ENCODE measurements at places on chromosomes 7 and 10. TPM values are rescaled to one million over a fixed set of nuclear protein-coding genes. Genes with fewer than 3 reads are reported as not detected.

The ATP6V0A4 gene
- not detected for polyA plus RNA-seq

The HABP2 gene
- not detected for polyA plus RNA-seq

The XRCC2 gene
- polyA plus RNA-seq = 0.48 TPM

The STAG3 gene
- 1.6 TPM for polyA plus RNA-seq

The ADIRF gene
- 0.34 TPM for polyA plus RNA-seq

The AKR1D1 gene
- polyA plus RNA-seq = not detected

The TFR2 gene
- 2.8 TPM for polyA plus RNA-seq

DNA sequence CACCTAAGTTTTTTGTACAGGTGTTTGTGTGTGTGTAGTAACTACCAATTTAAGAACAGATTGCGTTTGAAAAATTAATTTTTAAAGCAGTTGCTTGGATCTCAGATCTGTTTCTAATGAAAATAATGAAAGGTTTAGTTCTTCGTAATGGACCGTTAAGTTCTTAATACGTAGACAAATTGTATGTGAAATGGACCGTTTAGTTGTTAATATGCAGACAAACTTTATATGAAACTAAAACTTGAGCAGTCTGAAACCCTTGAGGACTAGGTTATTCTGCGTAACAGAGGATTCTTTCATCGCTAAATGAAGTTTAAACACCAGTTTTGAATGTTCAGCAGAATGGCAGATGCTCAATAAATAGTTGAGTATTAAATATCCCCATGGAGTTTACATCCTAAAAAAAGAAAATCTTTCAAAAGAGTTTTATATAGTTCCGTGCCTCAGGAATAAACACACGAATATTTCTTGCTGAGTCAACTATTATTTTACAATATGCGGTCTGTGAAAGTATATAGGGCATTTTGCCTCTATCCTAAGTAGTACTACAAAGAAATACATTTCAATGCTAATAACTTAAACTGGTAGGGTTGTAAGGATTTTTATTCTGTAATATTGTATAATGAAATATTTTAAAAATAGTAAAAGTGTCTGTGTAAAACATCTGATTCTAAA, 1.2 kb downstream of the DBF4 start:
- DNase-seq = no peak

- DNase-seq = no peak
These were observed 406.1 kb downstream of the PARD3 start for GRCh38 chr10:34408956-34409355.

DNA sequence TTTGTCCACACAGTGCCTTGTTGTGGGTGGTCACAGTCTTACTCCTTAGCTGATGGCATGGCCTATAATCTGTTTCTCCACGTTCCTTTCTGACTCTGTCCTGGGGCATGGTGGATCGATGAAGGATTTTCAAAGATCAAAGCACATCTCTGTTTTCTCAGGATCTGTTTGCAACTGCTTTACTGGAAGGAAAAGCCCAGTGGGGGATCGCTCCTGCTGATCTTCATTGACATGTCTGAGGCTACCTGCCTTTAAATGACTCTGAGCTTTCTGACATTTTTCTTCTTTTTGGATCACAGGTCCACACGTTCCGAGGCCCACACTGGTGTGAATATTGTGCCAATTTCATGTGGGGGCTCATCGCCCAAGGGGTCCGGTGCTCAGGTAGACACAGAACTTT, 68.0 kb upstream of the PRR15 start:
- DNase-seq = no peak

DNA sequence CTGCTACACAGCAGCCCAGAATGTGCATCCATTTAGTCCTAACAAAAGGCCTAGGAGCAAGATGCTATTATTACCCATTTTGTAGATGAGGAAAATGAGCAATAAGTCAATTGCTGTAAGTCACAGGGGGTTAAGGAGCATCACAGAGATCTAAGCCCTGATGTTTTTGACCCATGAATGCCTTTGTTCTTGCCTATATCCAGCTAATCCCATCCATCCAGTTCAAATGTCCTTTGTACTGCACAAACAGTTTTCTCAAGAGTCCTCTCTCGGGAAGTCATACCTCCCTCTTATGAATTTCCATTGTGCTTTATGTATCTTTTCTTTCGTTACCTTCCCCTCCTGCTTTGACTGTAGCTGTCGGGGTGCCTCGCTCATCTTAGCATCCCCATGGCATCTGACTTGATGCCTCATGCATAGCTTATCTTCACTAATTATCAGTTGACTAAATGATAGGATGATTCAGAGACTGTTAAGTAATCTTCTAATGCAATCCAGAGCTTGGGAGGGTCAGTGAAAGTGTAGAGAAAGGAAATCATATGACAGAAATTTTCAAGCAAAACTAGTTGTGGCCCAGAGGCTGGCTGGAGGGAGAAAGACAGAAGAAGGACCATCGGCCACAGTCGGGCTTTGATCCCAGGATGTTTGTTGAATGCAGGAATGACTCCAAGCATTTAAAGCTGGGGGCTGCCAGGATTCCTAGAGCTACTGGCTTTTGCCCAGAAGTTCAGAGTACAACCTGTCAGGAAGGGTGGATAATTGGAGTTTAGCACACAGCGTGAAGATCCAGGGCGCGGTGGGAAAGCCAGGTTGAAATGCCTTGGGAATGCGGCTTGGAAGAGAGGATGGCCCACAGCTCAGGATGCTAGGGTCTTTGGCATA, 23.5 kb downstream of the BLVRA start:
- no peak for DNase-seq

DNA sequence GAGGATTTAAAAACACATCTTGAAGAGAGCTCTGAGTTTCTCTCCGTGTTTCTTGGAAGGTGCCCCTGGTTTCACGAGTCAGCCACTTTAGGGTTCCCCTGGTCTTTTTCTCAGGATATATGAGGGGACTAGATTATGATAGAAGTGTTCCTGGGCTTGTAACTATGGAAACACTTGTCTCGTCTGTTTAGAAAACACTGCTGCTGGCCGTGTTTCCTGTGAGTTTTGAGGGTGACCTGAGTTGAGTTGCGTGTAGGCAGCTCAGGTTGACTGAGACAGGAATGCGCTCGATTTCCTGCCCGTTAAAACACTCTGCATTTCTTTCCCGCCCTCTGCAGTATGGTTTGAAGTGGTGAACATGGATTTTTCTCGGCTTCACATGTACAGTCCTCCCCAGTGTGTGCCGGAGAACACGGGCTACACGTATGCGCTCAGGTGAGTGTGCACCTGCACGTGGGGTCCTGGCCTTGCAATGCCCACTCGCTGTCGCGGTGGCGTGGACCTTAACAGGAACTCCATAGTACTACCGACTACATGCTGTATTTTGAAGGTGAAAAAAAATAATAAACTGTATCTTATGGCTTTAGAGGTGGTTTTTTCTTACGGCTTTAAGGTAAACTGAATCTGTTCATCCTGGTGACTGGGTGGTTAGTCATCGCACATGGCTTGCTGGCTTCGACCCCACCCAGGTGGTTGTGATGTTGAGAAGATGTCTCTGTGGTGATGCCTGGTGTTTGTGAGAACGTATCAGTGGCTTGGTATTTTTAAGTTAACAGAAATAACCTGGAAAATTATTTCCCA, at the start of gene SUN1:
TSS of gene SUN1 (plus strand) at position 310 of the 801 bp plus-strand sequence. CDS start at position 359, 49 bp downstream.
- DNase-seq = peak; percentile 81

DNA sequence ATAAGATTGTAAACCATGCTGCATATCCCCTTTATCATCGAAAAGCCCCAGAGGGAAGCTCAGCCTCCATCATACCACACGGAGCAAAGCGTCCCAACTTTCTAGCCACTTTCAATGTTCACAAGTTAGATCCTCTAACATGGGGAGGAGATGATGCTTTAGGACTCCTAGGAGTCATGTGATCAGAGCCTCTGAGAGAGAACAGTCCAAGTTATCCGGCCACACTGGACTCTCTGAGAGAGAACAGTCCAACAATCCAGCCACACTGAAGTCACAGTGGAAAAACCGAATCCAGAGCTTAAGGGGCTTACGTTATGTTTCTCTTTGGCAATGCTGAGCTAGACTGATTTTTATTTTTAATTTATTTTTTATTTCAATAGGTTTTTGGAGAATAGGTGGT, 72.5 kb downstream of the MALSU1 start:
- DNase-seq = no peak

DNA sequence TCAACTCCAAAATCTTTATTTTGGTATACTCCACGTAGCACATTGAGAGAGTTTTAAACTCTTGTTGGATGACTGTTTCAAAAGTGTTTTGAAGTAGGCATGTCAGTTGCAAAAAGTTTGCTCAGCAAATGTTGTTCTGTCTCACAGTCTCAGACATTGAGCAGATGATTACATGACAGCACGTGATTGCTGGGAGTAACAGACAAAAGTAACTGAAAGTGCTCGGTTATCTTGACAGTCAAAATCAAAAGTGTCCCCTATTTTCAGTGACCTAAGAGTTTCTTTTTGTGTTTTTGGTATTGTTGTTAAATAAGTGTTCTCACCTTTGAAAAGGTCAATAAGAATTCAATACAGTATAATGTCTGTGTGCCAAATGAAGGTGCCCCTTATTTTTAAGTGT, 84.3 kb downstream of the CFTR start:
- no peak for DNase-seq

DNA sequence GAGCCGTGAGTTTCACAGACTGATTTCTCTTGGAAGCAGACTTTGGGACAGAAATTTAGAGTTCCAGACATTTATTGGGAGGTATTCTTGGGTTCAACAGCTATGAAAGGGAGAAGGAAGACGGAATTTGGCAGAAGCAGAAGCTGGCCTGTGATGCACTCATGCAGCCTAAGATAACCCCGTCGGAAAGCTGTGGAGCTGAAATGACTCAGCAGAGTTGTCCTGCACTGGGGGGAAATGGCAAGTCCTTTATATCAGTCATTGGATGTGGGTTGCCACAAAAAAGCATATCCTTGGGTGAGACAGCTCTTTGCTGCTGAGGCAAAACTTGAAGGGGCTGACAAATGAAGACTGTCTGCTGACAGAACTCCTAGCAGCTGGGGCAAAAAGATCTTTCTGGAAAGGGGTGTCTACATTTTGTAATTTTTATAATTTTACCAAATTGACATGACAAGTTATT, 11.5 kb upstream of the MICU1 start:
- no peak for DNase-seq

- DNase-seq = no peak
These were observed 10.3 kb upstream of the PLAC9 start for GRCh38 chr10:80122110-80122710.

DNA sequence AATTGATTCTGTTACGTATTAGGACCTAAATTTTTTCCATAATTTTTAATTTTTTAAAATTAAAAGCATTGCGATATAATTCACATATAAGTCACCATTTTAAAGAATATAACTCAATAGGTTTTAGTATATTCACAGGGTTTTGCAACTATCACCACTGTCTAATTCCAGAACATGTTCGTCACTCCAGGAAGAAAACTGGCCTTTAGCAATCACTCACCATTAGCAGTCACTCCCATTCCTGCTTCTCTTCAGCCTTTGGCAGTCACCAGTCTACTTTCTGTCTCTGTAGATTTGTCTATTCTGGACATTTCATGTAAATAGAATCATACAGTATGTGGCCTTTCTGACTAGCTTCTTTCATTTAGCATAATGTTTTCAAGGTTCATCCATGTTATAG, 176.5 kb downstream of the EXOC4 start:
- no peak for DNase-seq

DNA sequence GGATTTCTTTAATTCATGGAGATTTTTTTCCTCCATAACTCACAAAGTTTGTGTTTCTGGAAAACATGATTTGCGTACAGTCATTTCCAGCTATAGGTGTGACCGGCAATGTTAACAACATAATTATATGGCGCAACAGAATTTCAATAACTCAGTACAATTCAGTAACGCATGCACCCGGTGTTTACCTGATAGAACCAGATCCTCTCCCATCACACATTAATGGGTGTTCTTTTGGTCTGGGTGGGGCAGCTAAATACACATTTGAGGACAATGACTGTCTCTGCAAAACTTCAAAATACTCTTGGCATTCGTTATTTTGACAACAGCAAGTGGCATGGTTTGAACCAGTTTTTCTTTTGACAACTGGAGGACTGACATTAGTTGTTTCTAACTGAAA, 102.3 kb downstream of the KLF6 start:
- no peak for DNase-seq

DNA sequence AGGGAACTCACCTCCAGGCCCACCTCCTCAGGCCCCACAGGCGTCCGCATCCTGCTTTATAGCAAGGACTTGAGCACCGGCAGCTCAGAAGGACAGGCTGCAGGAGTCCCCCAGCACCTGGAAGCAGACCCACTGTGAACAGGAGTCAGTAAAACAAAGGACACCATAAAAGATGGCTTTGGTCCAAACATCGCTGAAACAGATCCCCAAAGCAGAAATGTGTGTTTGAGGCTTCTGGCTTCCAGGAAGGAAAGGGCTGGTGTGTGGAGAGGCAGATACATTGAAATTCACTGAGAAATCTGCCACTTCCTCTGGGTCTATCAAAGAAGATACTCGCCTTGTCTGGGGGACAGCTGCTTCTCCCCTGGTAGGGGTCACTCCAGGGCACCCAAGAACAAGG, 286.2 kb downstream of the PLXNA4 start:
- DNase-seq = no peak

GRCh38 chr10:634256-634655, 55.2 kb downstream of the DIP2C start:
- no peak for DNase-seq

GRCh38 chr10:100009283-100009792, 409 bp downstream of the DNMBP start:
- DNase-seq = peak; percentile 3

DNA sequence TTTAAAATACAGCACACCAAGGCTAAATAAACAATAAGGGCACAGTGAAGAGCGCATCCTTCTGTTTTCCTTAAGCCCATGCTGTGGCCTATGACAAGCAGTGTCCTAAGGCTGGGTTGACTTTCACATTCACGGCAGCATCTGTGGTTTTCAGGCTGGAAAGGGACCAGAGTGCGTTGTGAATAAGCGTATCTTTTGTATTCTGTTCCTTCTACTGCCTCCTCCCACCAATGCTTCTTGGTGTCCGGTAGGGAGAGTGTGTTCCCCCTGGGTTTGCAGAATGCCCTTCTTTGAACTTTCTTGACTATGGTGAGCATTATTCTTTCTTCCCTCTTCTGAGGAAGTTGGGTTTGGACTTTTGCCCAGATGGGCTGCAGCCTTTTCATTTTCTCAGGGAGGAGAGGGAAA, 73.6 kb downstream of the ABCA13 start:
- DNase-seq = no peak

DNA sequence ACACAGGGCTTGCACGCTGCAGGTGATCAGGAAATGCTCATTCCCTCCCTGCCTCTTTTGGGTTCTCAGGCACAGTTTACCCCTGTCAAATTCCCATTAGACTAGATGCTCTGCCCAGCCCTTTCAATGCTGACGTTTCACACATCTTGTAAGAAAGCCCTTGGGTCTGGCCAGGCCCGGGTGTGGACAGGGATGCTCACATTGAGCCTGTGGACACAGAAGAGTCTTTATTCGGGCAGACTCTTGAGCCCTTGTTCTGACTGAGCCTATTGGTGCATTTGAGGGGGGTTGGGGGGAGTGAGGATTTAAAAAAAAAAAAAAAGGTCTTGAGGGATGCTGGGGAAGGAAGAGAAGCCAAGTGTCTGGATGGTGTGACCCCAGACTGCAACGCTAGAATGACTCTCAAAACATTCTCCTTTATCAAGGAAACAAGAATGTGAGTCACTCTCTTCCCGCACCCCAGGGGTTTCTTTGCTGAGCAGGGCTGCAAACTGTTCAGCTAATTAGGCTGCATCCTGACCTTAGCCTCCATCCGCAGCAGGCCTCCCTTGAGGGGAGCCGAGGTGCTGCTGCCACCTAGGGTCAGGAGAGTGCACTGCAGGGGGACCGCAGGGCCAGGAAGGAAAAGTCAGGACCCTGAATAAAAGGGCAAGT, 53.6 kb upstream of the TMEM72 start:
- peak; percentile 48 for DNase-seq
